Pancreas (tissue), 10 donors: ENCODE measurements at places on chromosomes 4 and X. TPM values are rescaled to one million over a fixed set of nuclear protein-coding genes. Genes with fewer than 3 reads are reported as not detected.

GRCh38 chrX:153504445-153505016 lies 9.8 kb downstream of the BGN start:
- H3K27ac ChIP-seq: no peak overlapping the region
- H3K4me3 ChIP-seq: no peak overlapping the region
- no peaks in the 10 kb centered on the region for H3K4me1 ChIP-seq
- H3K27me3 ChIP-seq: no peaks in the 10 kb centered on the region

DNA sequence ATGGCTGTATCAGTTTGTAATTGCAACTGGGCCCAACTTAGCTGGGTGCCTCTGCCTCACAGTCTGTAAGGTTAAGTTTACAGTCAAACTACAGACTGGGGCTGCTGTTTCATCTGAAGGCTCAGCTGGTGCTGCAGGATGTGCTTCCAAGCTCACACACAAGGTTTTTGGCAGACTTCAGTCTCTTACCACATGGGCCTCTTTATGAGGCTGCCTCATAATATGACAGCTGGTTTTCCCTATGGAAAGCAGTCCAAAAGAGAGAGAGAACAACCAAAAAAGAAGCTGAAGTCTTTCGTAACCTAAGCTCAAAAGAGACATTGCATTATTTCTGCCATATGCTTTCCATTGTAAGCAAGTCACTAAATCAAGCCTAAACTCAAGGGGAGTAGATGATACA lies 271.7 kb downstream of the DCTD start:
- no peaks in the 10 kb centered on the region for H3K27me3 ChIP-seq
- no peak for DNase-seq
- H3K4me3 ChIP-seq: no peak overlapping the region
- no peak overlapping the region for H3K27ac ChIP-seq
- no peaks in the 10 kb centered on the region for H3K36me3 ChIP-seq
- H3K4me1 ChIP-seq: no peaks in the 10 kb centered on the region

- H3K4me1 ChIP-seq: no peaks in the 10 kb centered on the region
- H3K27me3 ChIP-seq: no peaks in the 10 kb centered on the region
- no peak overlapping the region for H3K27ac ChIP-seq
- no peak for DNase-seq
- H3K4me3 ChIP-seq: no peak overlapping the region
- H3K36me3 ChIP-seq: no peaks in the 10 kb centered on the region
Measured at GRCh38 chrX:28693101-28693500, 105.9 kb downstream of the IL1RAPL1 start.

- H3K27ac ChIP-seq: no peak overlapping the region
- no peak for DNase-seq
- no peaks in the 10 kb centered on the region for H3K36me3 ChIP-seq
- no peaks in the 10 kb centered on the region for H3K27me3 ChIP-seq
Measured at GRCh38 chrX:2697741-2698299, 6.7 kb downstream of the CD99 start.

Gene DUX4
- polyA plus RNA-seq: not detected

Gene CCKAR
- not detected for polyA plus RNA-seq
